ENCODE measurements at places on chromosomes 7 and 10. TPM values are rescaled to one million over a fixed set of nuclear protein-coding genes. Genes with fewer than 3 reads are reported as not detected.

Gene MYL10
- not detected for total RNA-seq

Gene GIMAP7
- 0.05 TPM for total RNA-seq

Gene CYP26C1
- 0.65 TPM for total RNA-seq

Gene OR2A7
- 5.6 TPM for total RNA-seq

Gene ITPRID1
- not detected for total RNA-seq

Gene SEMA4G
- 7.0 TPM for total RNA-seq

Gene UNCX
- total RNA-seq, result not detected

Gene PRSS37
- total RNA-seq, result not detected

DNA sequence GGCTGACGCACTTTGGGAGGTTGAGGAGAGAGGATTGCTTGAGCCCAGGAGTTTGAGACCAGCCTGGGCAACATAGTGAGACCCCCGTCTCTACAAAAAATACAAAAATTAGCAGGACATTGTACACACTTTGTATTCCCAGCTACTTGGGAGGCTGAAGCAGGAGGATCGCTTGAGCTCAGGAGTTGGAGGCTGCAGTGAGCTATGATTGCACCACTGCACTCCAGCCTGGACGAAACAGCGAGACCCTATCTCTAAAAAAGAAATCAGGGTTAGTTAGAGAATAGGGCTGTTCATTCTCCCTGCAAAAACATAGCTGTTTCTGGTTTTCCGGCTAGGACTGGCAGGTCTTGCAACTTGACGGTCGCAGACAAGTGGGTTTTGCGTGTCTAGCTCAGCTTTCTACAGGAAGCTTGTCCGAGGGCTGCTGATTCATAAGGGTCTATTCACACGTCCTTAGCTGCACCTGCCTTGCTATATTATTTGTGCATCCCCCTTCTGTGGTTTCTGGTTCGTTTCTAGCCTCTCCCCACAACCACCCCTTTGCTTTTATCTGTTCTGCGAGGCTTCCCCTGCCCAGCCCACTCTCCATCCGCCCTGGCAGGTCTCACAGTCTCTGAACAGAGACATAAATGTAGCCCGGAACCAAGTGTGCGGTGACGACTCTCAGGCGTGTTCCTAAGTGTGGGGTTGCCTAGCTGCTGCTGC is 10.7 kb downstream of the AMZ1 start:
- DNase-seq, result no peak

DNA sequence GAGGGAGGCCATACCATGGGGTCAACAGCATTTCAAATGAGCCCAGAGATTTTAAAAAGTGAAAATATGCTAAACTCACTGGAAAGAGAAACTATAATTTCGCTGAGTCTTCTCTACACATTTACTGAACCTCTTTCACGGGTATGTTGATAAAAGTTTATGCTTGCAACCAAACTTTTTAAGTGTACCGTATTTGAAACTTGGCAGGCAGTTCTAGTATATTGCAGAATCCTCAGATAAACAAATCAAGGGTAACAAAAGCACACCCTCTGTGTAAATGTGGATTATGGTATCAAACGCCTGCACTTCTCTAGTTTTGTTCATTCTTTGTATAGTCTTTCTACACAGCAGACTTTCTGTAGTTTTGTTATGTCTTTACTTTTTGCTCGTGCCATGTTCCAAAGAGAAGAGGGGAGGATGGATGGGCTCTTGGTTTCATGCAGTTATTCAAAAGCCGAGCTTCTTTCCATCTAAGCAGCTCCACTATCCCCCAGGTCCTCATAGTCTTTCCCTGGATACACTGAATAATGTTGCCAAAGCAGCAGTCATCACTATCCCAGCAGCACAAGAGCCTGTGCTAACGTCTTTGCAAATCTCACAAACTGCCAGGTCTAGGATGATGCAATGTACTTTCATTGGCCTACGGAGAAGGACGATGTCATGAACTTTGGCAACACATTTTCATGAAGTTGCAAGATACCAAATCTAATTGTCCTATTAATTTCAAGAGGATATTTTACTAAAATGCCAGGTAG is 131.2 kb downstream of the MPP7 start:
- no peak for DNase-seq

GRCh38 chr10:122282253-122282671 is 11.2 kb downstream of the BTBD16 start:
- DNase-seq, result peak; percentile 63

DNA sequence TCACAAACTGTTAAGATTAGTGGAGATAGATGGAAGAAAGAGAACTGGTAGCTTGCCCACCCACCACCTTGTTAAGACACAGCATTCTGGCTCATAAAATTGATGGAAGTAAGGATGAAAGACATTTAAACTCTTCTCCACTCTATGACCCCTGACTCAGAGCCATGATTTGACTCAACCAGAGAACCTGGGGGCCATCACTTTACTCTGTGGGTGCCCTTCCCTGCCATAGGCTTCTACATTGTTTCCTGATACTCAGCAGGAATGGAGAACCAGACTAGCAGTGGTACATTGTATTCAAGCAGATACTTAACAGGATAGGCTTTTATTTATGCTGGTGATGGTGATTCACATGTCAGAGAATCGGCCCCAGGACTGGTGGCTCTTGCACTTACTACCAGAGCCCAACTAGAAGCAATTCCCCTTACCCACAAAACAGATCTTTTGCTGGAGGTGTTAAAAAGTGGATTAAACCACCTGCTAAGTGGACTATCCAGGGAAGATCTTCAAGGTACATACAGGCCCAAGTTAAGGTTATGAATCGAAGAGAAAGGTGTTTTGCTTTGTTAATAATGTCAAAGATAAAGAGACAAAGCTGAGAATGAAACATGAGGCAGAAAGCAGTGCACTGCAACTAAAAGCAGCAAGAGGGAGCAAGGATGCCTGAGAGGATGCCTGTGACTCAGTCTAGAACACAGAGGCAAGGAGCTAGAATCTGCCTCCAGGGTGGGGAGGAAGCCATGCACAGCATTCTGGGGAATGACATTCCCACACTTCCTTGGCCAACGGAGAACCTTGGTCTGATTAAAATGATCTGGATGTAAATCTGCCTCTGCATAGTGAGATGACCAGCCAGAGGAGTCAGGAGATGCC is 36.0 kb upstream of the GLI3 start:
- DNase-seq, result peak; percentile 36

GRCh38 chr10:100489396-100489795 is 26.6 kb downstream of the WNT8B start:
- DNase-seq, result no peak

- no peak for DNase-seq
Measured at GRCh38 chr7:85215098-85215497, 28.2 kb upstream of the SEMA3D start.

DNA sequence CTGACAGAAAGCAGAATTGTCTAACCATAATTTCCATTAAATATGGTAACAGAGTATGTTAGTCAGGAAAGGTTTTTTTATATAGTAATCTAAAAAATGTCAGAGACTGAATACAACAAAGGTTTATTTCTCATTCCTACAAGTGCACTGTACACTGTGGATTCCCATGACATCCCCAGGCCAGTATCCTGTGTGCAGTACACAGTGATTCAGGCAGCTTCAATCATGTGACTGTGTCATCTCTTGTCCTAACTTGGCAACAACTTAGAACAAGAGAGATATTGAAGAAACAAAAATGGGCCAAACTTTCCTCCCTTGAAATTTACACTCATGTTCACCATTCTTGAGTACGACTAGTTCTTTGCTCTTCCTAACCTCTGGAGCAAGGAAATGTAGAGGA is 189.8 kb upstream of the SEMA3A start:
- peak; percentile 18 for DNase-seq

DNA sequence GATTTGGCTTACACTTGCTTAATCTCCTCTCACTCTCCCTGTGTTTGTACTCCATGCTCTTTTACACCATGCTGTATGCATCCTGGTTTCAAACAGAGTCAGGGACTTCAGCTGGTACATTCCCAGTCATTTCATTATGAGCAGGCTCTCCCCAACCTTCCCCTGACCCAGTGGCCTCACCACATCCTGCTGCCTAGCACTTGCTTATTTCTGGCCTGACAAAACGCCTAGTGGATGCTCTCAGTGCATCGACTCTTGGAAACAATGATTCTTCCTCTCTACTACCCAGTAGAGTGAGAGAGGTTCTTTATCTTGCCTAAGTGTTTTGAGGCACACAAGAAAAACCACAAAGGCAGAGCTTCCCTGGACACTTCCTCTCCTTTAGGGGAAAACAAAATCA is 63.4 kb downstream of the CAV1 start:
- DNase-seq, result peak; percentile 65

GRCh38 chr7:698515-699475 is 27.7 kb upstream of the DNAAF5 start:
- DNase-seq, result no peak

GRCh38 chr7:91193141-91193540 is 71.1 kb upstream of the FZD1 start:
- DNase-seq, result peak; percentile 23

DNA sequence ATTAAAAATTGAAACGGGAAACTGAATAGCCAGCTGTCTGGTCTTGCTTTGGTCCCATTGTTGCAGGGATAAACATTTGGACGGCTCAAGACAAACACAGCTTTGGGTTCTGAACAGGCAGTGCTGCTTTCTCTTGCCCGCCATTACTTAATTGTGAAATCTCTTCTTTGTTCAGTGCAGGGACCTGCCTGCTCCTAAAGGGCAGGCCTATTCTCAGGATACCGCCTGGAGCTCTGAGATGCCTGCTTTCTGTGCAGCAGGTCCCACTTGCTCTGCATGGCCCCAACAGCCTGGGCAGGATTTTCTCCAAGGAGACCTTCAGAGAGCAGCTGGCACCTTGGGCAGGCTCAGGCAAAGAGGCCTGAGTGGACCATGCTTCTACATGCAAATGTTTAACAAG is 237.6 kb downstream of the KCNMA1 start:
- DNase-seq, result no peak

DNA sequence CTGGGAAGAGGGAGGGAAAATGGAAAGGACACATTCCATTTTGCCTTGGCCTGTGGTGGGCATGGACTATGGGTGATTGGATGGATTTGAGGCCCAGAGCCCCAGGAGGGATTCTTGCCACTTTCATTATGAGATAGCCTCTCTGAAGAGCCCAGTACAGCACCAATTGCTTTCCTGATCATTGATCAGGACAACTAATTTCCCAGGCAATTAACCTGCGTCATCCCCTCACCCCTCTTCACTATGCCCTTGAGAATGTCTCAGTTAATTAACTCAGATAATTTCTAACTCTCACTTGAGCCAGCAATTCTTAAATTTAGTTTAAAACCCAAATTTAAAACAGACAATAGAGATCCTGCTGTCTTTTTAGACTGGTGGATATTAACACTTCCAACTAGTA is 13.5 kb upstream of the PLEKHA1 start:
- no peak for DNase-seq

DNA sequence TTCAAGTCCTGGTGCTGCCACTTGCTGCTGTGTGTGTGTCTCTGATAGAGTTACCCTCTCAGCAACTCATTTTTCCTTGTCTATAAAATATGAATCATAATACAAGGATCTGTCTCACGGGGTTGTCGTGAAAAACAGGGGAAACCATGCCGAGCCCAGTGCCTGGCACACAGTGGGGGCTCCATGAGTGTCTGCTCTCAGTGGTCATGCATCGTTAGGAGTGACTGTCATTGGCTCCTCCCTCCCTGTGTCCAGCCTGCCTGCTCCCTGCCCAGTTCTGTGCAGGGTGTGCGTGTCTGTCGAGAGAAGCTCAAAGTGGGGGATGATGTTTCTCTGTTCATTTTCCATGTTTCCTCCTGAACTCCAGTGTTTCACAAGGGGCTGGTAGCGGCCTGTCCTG is 83.6 kb upstream of the LRRC4 start:
- DNase-seq, result no peak

- no peak for DNase-seq
Measured at GRCh38 chr10:104304356-104304745, 33.9 kb downstream of the ITPRIP start.

DNA sequence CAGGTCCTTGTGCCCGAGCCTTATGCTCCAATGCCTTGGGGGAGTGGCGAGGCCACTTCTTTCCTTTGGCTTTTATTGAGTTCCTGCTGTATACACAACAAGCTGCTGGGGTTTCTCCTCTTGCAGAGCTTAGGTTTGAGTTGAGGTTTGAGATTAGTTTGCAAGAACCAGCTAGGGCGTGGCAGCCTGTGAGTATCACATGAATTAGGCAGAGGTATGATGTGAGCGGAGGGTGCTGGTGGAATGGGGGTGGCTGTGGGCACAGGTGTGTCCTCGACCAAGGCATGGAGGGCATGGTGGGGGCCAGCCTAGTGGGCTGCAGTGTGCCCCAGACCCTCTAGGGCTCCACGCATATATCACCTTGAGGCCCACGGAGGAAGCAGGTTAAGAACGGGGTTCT is 123.3 kb downstream of the DOCK1 start:
- no peak for DNase-seq

DNA sequence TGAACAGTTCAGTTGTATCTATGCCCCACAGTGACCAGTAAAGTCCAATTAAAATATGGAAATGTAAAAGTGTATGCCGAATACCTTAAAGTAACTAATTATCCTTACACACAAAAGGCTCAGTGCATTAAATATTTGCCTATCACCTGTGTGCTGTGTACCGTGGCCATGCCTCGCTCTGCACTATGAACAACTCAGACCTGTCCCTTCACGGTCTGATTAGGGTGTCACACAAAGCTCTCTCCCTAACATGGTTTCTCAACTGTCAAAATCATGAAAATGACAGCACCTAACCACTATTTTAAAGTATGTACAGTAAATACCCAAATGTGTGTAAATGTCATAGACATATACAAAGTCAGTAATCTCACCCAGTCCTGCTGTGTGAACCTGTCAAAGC is 43.1 kb downstream of the STK17A start:
- DNase-seq, result no peak

GRCh38 chr10:53697038-53697437 is 924.5 kb upstream of the MBL2 start:
- DNase-seq, result peak; percentile 88

DNA sequence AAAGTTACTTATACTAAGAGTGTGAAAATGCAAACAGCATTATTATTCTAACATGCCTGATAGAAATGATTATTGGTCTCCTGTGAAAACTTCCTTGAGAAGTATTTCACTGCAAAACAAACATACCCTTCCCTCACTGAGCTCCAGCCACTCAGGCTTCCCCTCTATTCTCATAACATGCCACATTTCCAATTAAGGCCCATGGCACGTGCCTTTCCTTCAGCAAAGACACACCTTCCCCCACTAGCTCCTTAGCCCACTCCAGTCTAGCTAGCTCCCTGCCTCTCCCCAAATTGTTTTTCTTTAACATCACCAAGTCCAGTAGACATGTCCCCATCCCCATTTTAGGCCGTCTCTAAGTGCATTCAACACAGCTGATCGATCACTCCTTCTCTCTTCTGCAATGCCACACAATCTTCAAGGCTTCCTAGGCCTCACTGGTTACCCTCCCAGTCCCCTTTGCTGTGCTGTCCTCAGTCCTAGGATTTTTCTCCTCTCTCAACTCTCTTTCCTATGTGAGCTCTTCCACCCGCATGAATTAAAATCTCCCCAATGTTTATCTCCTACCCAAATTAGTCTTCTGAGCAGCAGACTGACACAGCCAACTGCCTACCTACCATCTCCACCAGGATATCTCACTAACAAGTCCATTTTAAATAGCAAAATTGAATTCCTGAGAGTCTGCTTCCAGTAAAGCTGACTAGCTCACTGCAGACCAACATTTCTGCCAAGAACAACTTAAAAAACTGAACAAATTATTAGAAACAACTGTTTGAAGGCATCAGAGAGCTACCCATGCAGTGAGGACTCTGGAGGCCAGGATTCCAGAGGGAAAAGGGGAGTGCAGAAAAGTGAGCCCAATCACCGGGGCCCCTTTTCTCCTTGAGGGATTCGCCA is 11.9 kb downstream of the CYTH3 start:
- no peak for DNase-seq

Data from renal cortical epithelial cell (primary cell).